Stomach (tissue), 19 donors: ENCODE measurements at places on chromosomes 12 and 14. TPM values are rescaled to one million over a fixed set of nuclear protein-coding genes. Genes with fewer than 3 reads are reported as not detected.

The PCED1B gene
- total RNA-seq = 7.4 TPM

The MGP gene
- 182 TPM for total RNA-seq

The CLEC4A gene
- 2.8 TPM for total RNA-seq

The ASB2 gene
- 199 TPM for total RNA-seq

The RTN1 gene
- total RNA-seq = 7.8 TPM
